Endothelial cell (in vitro differentiated cells): ENCODE measurements at places on chromosomes 13 and 19. TPM values are rescaled to one million over a fixed set of nuclear protein-coding genes. Genes with fewer than 3 reads are reported as not detected.

- H3K36me3 ChIP-seq, result peaks cover 4% of the 10 kb centered on the region
- H3K4me3 ChIP-seq, result peak overlapping the region; percentile 81
- no peak overlapping the region for H3K27ac ChIP-seq
- peak; percentile 71 for DNase-seq
These were observed 7.3 kb downstream of the NKPD1 start for GRCh38 chr19:45153339-45154063.

DNA sequence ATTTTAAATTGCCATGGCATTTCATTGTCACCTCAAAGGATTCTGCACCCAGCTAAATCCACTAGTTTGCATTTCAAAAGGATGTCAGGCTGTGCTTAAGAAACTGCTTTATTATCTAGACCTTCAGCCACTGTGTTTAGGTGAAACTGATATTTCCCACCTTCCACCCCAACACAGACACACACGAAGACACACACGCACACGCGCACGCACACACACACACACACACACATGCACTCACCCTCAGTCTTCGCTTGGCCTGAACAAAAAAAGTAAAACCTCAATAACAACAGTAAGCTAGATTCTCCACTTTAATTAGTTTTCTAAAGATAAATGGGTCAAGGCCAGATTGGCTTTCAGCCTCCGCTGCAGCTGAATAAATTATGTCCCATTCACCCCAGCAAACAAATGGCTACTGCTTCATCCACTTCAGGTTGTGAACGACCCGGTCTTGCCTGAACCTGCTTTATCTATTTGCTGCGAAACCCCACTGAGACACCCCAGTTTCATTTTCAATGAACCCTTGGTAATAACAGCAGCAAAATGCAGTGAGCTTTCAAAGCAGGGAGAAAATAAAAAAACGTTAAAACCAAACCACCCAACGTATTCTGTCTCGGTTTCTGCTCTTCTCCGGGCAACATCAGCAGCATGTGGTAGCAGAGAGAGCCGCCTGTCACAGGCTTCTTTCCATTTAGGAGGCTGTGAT lies 166.8 kb downstream of the DCT start:
- H3K36me3 ChIP-seq, result no peaks in the 10 kb centered on the region
- H3K4me1 ChIP-seq, result peaks cover 32% of the 10 kb centered on the region
- H3K27ac ChIP-seq, result no peak overlapping the region
- no peak for DNase-seq
- H3K27me3 ChIP-seq, result peaks cover 2% of the 10 kb centered on the region
- no peak overlapping the region for H3K4me3 ChIP-seq

DNA sequence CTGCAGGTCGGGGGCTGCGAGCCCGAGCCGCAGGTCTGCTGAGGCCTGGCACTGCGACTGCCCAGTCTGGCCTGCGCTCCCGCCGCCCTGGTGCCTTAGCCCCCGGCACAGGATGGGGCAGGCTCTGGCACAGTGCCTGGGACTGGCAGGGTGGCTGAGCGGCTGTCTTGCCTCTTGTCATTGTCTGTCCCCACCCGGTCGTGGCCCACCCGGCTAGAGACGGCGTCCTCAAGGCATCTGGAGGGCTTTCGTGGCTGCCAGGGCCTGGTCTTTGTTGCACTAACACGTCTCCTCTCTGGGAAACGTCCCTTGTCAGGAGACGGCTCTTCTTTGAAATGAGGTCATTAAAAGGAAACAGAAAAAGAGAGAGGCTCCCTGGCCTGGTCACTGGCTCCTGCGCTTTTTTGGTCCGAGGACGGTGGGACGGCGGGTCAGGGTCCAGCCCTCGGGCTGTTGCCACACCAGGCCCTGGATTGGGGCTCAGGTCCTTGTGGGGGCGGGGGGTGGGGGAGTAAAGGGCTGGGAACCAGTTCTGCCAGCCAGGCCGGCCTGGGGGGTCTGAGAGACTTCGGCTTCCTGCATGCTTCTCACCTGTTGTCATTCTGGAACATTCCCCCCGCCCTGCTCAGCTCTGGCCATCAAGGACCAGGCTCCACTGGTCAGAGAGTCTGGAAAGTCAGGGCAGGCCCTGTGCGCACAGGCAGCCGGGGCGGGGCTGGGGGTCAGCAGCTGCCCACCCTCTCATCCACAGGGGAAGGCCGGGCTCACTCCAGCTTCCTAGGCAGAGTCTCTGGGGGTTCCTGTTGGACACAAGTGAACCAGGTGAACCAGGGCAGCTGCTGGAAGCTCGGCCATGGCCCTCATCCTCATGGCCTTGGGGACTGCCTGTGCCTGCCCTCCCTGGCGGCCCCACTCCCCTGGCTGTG lies 6.2 kb upstream of the ZNF554 start:
- no peaks in the 10 kb centered on the region for H3K4me1 ChIP-seq
- peaks cover 8% of the 10 kb centered on the region for H3K36me3 ChIP-seq
- H3K27ac ChIP-seq, result no peak overlapping the region

DNA sequence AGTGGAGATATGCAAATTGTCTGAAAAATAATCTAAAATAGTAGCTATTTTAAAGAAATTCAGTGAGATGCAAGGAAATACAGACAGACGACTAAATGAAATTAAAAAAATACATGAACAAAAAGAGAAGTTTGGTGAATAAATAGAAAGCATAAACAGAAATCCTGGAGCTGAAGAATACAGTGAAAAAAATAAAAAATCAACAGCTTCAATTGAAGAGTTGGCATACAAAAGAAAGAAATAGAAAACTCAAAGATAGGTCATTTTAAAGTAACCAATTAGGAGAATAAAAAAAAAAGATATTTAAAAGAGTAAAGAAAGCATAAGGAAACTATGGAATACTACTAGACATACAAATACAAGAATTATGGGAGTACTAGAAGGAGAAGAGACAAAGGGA lies 2191.5 kb upstream of the PCDH20 start:
- no peak overlapping the region for H3K27ac ChIP-seq
- no peaks in the 10 kb centered on the region for H3K36me3 ChIP-seq
- H3K27me3 ChIP-seq, result no peaks in the 10 kb centered on the region
- no peak overlapping the region for H3K4me3 ChIP-seq
- no peak for DNase-seq
- H3K4me1 ChIP-seq, result no peaks in the 10 kb centered on the region

The IGSF23 gene
- total RNA-seq, result not detected

DNA sequence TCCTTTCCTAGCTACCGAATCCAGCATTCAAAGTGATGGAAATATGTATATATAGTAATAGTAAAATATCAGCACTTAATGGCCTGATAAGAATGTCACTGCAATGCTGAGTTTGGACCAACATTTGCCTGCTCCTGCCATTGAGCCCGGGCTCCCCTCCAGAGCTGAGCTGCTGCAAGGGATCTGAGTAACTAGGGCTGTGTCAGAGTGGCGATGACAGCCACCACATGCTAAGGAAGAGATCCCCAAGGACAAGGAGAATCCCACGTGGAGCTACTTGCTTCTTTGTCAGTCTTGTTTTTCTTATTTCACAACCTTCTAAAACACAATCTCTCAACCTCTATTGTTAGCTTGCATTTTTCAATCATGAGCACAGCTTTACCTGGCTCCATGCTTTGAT lies 19.5 kb upstream of the ALOX5AP start:
- H3K4me1 ChIP-seq, result peaks cover 19% of the 10 kb centered on the region
- no peak overlapping the region for H3K4me3 ChIP-seq
- H3K27ac ChIP-seq, result no peak overlapping the region
- no peaks in the 10 kb centered on the region for H3K27me3 ChIP-seq
- H3K36me3 ChIP-seq, result peaks cover 3% of the 10 kb centered on the region

DNA sequence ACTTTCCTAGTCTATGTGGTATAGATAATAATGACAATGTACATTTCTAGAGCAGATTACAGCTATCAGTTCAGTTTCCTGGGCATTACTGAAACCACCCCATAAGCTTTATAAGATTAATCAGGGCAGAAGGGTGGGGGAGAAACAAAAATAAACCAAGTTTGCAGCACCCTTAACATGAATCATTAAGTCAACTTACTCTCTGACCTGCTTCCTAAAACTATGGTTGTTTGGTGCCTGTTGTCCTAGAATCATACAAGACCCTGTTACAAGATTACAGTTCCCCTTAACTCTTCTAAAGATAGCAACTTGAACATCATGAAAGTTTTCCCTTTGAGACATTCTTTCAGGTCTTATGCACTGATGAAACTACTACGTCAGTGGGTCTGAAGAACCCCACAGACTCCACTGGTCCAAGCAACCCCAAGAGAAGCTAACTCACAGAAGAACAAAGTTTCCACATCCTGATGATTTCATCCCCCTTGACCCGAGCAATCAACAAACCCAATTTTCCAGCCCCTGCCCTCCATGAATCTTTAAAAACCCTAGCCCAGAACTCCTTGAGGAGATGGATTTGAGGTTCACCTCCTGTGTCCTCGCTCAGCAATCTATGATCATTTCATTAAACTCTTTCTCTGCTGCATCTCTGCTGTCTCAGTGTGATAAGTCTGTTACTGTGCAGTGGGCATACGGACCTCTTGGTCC lies 336.5 kb downstream of the FOXO1 start:
- DNase-seq, result no peak
- peaks cover 2% of the 10 kb centered on the region for H3K27me3 ChIP-seq
- no peak overlapping the region for H3K4me3 ChIP-seq
- no peak overlapping the region for H3K27ac ChIP-seq

DNA sequence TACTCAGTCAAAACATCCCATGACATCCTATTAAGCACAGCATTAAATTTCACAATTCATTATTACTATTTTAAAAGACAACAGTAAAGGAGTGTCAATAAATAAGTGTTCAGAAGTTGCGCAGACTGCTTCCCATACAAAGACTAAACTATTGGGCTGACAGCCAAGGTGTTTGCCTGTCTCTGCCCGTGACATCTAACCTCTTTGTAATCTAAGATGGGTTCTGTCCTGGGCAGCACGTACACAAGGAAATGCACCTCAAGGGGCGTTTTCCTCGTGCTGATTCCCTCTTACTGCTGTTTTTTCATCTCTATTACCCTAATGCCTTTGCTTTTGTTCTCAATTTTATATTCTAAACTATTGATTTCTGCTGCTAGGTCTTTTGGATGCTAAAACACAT lies 216.3 kb downstream of the NHLRC3 start:
- H3K4me3 ChIP-seq, result no peak overlapping the region
- peaks cover 2% of the 10 kb centered on the region for H3K27me3 ChIP-seq
- DNase-seq, result no peak
- no peaks in the 10 kb centered on the region for H3K4me1 ChIP-seq
- no peak overlapping the region for H3K27ac ChIP-seq

DNA sequence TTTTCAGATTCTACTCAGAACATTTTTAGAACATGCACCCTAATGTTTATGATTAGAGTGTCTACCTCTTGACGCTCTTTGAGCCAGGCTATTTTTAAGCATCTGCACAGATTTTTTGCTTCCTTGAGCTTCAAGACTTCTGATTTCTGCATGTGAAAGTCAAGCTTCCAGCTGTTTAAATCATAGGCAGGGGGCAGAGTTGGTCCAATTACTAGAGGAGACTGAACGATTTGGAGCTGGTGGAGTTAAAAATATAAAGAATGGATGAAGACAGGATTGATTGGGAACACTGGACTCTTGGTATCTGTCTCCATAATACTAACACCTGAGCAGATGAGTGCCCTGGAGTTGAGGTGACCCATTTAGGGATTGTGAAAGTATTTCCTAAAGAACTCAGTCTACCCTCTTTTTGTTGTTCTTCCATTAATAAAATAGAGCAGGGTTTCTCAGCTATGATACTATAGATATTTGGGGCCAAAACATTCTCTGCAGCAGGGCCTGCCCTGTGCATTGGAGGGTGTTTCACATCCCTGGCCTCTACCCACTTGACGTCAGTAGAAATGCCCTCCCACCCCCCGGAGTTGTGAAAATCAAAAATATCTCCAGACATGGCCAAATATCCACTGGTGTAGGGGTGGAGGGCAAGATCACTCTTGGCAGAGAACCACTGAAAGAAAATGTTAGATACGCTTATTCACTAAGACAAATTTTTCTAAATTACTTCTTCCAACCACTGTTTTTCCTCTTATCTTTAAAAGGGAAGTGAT lies 160.1 kb downstream of the COG6 start:
- no peaks in the 10 kb centered on the region for H3K27me3 ChIP-seq
- no peak overlapping the region for H3K27ac ChIP-seq
- no peaks in the 10 kb centered on the region for H3K4me1 ChIP-seq
- no peak for DNase-seq
- no peak overlapping the region for H3K4me3 ChIP-seq

The CDADC1 gene
- 5.1 TPM for total RNA-seq

GRCh38 chr13:34201050-34201913 lies 383.3 kb downstream of the RFC3 start:
- H3K4me1 ChIP-seq, result no peaks in the 10 kb centered on the region
- DNase-seq, result no peak
- H3K36me3 ChIP-seq, result no peaks in the 10 kb centered on the region
- no peak overlapping the region for H3K27ac ChIP-seq

DNA sequence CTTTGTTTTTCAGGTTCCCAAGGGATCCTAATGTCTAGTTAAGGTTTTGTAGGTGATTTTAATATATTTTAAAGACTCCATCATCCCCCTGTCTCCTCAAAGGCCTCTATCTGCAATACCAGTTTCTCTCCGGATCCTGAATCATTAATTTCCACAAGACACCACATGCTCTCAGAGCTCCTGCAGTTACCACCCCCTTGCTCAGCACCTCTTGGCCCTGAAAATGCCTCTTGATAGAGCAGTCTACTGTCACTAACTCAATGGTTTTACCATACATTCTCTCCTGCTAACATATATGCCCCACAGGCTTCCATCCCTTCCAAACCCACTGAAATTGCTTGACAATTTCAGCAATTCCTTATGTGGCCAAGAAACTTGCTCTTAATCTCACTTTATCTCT lies 1.9 kb upstream of the PEG3 start:
- H3K36me3 ChIP-seq, result peaks cover 16% of the 10 kb centered on the region
- H3K4me3 ChIP-seq, result no peak overlapping the region
- H3K27ac ChIP-seq, result no peak overlapping the region
- peaks cover 8% of the 10 kb centered on the region for H3K27me3 ChIP-seq

- peak; percentile 57 for DNase-seq
- H3K36me3 ChIP-seq, result no peaks in the 10 kb centered on the region
- peaks cover 5% of the 10 kb centered on the region for H3K4me1 ChIP-seq
- no peak overlapping the region for H3K4me3 ChIP-seq
These were observed 9.5 kb upstream of the URAD start for GRCh38 chr13:27997904-27998522.

- no peak for DNase-seq
- no peak overlapping the region for H3K27ac ChIP-seq
- peaks cover 19% of the 10 kb centered on the region for H3K4me1 ChIP-seq
- H3K36me3 ChIP-seq, result peaks cover 18% of the 10 kb centered on the region
These were observed 887 bp downstream of the SIPA1L3 start for GRCh38 chr19:37907735-37908455.

DNA sequence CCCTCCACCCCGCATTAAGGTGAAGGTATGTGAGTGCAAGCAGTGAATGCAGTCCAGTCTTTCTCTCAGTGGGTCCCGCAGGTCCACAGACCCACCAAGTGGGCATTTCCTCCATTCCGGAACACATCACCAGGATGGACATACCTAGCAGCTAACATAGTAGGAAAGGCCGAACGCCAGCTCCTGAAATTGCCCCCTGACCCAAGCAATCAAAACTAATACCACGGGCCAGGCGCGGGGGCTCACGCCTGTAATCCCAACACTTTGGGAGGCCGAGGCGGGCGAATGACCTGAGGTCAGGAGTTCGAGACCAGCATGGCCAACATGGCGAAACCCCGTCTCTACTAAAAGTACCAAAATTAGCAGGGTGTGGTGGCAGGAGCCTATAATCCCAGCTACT lies 71.7 kb upstream of the VSTM2B start:
- no peaks in the 10 kb centered on the region for H3K36me3 ChIP-seq
- H3K4me3 ChIP-seq, result no peak overlapping the region
- H3K27ac ChIP-seq, result no peak overlapping the region
- H3K4me1 ChIP-seq, result no peaks in the 10 kb centered on the region
- DNase-seq, result no peak
- H3K27me3 ChIP-seq, result peaks cover 3% of the 10 kb centered on the region
